ENCODE measurements at places on chromosomes 6 and 20.

DNA sequence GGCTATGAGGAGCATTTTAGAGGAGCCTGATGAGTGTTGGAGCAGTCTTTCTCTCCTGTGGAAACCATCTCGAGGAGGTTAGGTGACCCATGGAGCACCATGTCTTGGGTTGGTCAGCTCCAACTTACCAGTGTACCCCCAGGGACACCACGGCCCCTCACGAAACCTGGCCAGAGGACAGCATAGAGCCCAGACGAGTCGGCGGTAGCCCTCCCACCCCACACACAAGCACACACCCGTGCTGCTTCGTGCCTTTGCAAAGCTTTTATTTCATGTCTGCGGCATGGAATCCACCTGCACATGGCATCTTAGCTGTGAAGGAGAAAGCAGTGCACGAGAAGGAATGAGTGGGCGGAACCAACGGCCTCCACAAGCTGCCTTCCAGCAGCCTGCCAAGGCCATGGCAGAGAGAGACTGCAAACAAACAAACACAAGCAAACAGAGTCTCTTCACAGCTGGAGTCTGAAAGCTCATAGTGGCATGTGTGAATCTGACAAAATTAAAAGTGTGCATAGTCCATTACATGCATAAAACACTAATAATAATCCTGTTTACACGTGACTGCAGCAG is 53.6 kb downstream of the EZR start:
- DNase-seq: no peak

DNA sequence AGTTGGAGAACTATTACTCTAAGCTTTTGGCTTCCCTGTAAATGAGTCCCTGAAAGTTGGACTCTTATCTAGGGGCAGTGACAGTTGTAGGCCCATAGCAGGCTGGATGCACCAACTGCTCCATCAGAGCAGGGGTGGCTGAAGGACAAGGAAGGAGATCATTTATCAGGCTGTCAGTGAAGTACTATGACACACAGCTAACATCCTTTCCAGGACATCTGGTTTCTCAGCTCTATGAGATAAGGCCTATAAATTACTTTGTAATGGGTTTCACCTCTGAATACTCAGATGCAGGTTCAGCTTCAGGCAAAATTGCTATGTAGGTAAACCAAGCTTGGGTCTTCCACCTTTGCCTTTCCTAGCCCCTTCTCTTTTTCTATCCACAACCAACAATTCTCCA is 468.5 kb downstream of the KIF16B start:
- no peak for DNase-seq

- DNase-seq: peak; percentile 45
These were observed 4.5 kb upstream of the TCEA2 start for GRCh38 chr20:64058536-64058935.

- no peak for DNase-seq
These were observed 26.4 kb downstream of the COL20A1 start for GRCh38 chr20:63319164-63320040.

DNA sequence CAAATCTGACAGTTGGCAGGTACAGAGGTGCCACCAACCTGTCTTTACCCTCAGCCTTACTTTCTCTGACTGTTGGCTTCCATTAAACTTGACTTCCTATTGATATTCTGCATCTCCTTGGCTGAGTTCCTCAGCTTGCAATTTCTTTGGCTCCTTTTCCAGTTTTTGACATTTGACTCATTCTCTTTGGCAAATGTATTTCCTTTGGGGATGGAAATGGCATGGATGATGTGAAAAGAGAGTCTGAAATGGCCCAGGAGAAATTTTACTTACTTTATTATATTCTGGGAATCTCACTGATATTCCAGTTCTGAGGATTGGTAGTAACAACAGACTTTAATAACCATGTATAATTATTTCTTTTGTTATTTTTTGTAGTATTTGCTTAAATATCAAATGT is 255.2 kb downstream of the CD109 start:
- no peak for DNase-seq

DNA sequence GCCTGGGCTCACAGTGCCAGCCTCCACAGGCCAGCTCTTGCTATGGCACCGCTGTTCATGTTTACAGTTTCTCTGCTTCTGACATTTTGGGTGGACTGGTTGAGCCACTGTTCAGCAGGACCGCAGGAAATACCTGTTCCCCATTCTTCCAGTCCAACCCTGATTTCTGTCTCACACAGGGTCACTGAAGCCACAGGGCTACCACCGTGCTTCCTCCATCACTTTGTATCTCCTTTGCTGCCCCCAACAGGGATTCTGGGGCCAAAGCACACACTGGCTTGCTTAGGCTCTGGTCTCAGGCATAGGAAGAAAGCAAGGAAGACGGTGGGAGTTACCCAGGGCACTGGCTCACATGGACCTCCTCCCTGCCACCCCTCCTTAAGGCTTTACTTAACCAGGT is 164.5 kb downstream of the UNC5CL start:
- no peak for DNase-seq

DNA sequence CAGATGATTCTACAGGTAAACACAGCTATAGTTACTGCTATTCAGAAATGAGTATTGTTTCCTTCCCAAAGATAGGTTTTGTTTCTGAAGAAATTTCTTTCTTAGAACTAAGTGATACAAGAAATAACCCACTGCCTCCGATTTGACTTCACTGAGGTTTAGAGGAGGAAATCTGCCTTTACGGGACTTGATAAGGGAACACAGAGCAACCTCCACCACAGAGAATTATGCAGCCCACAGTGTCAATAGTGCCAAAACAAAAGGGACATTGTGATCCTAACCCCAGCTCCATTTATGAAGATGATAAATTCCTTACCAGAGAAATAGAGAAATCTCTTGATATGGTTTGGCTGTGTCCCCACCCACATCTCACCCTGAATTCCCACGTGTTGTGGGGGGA is 164.6 kb downstream of the ZNF217 start:
- DNase-seq: no peak

- peak; percentile 55 for DNase-seq
These were observed 10.2 kb downstream of the NAPB start for GRCh38 chr20:23410916-23411695.

DNA sequence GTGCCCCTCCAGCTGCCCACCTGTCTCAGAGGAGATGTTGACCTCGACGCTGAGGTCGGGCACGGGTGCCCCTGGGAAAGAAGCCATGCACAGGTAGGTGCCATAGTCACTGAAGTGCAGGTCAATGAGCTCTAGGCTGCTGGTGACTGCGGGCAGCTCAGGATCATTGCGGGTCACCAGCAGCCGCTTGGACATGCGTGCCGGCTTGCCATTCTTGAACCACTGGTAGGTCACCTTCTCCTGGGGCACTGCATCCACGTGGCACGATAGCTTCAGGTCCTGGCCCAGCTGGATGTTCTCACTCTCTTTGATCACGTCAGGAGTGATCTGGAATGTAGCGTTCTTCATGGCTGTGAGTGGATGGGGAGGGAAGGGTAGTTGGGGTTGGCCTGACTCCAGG is 45.7 kb downstream of the MDGA1 start:
- no peak for DNase-seq

DNA sequence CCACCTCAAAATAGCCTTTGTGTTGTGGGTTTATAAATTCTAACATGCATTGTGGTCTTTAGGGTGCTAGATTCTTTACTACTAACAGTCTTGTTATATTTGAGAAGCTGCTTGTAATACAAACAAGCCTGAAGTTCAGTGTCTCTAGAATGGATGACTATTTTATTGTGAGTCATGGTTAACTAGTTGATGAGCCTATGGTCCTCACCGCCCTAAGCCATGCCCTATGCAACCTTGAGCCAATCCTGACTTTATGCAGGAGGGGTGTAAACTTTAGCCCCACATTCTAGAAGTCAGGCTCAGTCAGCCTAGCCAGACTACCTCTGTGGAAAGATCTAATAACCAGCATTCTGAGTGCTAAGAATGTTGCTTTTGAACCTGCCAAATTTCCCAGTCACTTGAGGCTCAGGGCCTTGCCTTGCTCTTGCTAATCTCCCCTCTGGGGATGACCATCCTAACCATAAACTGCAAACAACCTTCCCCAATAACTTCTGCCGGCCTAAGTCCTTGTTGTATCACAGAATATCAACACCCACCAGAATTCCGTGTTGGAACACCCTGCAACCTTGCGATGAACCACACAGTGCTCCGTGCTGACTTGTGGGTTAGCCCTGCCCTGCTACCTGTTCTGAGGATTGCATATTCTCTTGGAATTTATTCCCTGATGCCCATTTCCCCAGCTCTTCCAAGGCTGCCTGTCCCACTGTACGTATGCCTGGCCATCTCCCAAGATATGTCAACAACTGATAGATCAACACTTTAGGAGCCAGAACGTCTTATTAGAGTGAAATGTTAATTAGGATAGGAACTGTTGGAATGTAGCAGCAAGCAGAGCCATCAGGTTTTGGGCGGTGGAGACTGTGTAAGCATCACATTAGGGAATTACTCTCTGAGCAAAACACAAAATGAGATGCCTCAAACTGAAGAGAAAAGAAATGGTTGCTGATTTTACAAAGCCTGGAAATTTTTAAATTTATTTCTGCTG is 71.7 kb upstream of the CEP85L start:
- peak; percentile 42 for DNase-seq

DNA sequence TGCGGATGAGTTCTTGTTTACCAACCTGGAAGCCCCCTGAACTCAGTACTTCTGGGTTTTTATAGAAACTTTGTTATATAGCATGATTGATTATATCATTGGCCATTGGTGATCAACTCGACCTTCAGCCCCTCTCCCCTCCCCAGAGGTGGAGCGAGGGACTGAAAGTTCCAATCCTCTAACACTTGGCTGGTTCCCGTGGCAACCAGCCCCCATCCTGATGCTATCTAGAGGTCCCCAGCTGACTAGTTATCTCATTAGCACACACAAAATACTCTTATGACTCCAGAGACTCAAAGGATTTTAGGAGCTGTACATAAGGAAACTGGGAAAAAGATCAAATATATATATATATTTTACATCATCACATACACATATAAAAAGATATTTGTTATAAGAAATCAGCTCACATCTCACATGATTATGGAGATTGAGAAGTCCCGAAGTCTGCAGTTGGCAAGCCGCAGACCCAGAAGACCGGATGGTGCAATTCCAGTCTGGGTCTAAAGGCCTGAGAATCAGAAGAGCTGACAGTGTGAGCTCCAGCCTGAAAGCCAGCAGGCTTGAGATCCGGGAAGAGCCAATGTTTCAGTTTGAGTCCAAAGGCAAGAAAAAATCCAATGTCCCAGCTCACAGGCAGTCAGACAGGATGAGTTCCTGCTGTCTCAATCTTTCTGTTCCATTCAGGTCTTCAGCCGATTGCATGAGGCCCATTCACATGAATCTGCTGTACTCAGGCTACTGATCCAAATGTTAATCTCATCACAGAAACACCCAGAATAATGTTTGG is 179.3 kb upstream of the DTNBP1 start:
- DNase-seq: no peak

- DNase-seq: no peak
These were observed 27.6 kb downstream of the CD40 start for GRCh38 chr20:46145713-46146112.

GRCh38 chr6:99416892-99417767 is 8.0 kb downstream of the PNISR start:
- no peak for DNase-seq

DNA sequence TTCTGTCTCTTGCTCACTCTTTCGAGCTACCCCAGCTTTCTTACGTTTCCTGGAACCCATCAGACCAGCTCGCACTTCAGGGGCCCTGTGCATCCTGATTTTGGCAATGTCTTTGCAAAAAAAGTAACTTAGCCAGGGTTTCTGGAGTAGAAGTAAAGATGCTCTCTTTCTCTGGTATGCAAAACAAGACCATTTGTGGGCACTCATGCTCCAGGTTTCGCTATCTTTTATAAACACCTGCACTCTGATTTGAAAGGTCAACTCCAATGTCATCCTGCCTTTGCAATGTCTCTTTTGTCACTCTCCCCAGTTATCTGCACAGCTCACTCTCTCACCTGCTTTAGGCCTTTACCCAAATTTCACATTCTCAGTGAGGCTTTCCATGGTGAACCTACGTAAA is 869.1 kb downstream of the QKI start:
- DNase-seq: no peak

DNA sequence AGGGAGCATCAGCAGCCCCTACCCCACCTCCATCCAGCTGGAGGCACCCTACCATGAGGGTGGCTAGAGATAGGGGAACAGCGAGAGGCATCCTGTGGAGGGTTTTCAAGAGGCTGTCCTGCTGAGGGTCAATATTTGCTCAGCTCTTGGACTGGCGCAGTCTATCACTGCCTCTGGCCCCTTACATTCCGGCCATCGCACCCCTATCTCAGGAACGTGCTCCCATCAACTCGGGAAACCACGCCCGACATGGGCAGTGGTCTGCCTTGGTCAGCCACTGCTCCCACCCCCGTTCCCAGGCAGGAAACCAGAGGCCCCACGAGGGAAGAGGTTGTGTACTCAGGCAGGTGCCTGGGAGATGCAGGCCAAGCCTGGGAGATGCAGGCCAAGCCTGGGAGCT is 57.9 kb downstream of the VEGFA start:
- DNase-seq: no peak

DNA sequence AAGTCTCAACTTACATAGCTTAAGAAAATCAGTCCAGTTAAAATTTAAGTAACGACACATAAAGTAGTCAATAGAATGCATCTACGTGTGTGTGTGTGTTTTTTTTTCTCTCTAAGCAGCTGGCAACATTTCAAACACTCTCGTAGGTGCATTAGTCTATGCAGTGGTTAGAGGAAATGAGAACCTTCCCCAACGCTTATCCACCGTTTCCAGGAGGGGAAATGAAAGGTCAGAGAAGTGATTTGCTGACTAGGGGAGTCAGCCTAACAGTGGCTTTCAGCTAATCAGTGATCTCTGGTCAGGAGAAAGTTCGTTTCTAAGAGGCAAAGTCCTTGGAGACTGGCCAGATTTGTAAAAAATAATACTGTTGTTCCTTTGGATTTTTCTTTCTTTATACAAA is 806.6 kb downstream of the C6orf118 start:
- no peak for DNase-seq

- DNase-seq: no peak
These were observed 335.5 kb downstream of the GJA1 start for GRCh38 chr6:121770943-121771342.

DNA sequence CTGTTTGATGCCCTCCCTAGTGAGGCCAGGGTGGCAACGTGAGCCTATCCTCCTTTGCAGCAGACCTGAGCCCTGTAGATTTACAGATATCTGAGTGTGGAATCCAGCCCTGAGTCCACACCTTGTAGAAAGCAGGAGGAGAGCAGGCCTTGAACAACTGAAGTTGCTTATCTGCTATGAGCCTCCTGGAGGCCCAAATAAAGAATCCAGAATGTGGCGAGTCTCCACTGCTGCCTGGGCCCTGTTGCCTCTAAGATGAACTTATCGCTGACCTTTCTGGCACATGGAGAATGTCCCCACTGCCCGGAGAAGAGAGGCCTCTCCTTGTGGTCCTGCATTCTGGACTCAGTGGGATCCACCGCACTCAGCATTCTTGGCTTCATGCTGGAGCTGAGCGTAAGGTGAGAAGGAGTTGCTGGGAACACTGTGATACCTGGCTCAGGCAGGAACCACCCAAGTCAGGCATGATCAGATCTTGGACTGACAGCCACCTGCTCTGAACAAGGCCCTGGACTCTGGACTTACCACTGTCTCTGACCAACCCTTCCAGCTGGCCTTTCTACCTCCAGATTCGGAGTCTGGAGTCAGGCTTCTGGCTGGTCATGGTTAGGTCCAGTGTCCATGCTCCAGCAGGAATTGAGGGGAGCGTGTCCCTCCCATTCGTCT is 5.8 kb upstream of the MANBAL start:
- DNase-seq: no peak

Data from fibroblast of skin of back (primary cell).